Vagina (tissue), 2 donors: ENCODE measurements at places on chromosomes 13 and 19.

DNA sequence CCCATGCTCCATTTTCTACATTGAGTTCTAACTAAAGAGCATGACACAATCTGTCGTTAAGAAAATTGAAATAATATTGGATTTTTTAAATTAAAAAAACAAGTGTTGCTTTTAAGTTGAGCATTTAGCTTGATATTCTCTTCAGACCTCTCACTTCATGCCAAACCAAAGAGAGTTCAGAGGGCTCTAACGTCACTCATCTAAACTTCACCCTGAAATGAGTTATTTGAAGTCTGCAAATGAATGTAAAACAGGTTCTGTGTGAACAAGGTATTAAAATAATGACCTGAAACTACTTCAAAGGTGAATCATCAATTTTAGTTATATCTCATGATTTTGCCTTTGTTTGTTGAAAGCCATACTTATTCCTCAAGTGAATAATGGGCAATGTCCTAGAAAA lies 61.8 kb downstream of the MRPL57 start:
- no peak for DNase-seq

GRCh38 chr13:20258963-20259288 lies 26.8 kb upstream of the GJB6 start:
- no peak for DNase-seq

DNA sequence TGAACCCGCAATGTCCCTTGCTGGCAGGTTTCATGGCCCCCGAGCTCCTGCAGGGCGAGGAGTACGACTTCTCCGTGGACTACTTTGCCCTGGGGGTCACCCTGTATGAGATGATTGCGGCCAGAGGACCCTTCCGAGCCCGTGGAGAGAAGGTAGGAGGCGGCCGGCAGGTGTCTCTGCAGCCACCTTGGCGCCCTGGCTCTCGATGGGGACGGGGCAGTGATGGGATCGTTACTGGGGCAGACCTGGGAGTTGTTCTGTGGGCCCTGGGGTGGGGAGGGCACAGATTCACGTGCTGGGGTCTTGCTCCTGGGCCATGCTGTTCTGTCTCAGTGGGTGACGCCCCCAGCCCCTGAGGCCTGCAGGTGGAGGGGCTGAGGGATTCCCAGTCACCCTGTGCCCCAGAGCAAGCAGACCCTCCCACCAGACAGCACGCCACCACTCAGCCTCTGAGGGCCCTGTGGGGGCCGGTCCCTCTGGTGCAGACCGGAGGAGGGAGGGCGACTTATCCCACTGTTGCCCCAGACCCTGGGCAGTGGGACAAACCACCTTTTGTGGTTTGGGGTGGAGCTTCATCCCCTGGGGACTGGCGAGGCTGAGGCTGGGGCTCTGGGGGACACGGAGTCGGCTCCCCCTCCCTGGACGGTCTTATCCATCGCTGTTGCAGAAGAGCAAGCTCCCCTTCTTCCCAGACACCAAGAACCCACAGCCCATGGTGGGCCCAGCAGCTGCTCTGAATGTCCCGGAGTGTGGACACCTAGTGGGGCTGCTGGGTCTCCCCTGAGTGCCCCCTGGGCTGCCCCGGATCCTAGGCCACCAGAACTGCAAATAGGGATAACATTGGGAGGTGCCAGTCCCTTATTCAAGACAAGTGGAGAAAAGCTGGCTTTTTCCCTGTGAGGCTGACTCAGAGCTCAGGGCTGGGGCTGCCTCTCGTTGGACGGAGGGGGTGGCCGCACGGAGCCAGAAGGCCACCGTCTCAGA lies 27.5 kb upstream of the TMEM255B start:
- DNase-seq: no peak

DNA sequence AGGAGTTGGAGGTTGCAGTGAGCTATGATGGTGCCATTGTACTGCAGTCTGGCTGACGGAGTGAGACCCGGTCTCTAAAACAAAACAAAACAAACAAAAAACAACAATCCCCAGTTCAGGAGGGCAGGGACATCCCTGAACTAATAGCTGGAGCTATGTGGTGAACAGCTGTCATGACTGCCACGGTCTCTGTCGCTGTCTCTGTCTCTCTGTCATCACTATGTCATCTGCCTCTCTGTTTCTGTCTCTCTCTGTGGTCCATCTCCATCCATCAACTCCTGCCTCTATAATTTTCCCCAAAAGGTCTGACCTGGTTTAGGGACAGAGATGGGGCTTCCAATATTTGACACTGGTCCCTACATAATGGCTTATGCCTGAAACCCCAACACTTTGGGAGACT lies 7.4 kb downstream of the ITPKC start:
- DNase-seq: no peak

GRCh38 chr19:55346725-55347441 lies 7.2 kb downstream of the KMT5C start:
- no peak for DNase-seq

DNA sequence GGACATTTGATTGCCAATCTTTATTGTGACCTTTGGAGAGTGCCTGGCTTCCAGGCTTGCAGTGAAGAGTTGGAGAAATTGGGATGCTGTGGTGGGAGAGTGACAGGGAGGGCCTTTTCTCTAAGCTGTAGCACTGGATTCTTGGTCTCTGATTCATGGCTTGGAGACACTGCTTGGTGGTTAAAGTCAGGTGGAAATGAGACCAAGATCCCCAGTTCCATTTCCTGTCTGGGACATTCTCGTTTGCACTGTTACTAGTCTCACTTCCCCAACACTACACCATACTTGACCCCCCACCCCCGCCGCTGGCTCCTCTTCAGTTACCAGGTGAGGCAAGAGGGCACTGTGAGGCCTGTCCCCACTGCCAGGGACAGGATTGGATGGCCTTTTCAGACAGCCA lies 2.9 kb downstream of the SUPT5H start:
- DNase-seq: no peak

- DNase-seq: no peak
Observed at GRCh38 chr13:48542138-48542537, 9.3 kb upstream of the RCBTB2 start.

DNA sequence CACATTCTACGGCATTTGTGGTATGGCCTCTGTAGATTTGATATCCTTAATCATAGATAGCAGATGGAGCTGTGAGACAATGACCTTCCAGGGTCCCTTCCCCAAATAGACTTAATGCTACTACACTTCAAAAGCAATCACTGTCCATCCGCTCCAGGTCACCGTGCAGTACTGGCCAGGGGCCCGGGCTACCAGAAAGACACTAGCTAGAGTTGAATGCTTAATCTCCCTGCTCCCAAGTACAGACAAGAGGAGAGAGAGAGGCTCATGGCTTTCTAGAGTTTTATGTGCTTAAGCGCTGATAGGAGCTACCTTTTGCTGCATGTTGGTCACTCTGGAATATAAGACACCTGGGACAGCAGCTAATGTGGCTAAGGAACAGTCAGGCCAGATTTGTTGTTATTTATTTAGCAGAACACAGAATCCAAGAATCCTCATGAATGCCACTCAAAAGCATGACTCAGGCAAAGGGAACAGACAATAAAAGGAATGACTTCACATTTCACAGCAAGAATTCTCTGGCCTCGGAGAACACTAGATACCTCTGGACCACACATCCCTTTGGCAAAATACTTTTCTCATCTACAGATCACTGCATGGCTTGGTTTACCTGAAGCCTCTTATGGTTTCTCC lies 165.0 kb downstream of the LACC1 start:
- no peak for DNase-seq

DNA sequence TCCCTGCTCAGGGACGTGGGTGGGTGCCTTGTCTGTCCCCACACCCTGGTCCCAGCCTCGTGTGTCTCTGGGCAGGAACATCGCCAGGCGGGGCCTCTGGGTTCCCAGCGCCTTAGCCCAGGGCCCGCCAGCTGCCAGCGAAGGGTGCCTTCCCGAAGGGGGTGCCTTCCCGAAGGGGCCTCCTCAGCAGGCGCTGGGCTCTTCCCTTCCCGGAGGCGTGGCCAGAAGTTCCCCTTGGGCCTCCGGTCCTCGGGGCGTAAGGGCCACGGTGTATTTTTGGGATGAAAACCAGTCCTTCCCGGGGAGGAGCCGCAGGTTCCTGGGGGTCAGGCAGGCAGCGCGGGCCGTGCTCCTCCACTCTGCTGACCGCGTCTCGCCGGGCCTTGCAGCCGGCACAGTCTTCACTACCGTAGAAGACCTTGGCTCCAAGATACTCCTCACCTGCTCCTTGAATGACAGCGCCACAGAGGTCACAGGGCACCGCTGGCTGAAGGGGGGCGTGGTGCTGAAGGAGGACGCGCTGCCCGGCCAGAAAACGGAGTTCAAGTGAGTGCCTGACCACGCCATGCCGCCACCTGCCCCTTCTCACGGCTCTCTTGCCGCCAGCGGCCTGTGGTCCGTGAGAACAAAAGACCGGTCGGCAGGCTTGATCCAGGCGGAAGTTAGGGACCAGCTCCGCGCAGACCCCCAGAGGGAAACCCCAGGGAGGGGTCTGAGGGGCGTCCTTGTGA lies 6.9 kb downstream of the BSG start:
- no peak for DNase-seq

DNA sequence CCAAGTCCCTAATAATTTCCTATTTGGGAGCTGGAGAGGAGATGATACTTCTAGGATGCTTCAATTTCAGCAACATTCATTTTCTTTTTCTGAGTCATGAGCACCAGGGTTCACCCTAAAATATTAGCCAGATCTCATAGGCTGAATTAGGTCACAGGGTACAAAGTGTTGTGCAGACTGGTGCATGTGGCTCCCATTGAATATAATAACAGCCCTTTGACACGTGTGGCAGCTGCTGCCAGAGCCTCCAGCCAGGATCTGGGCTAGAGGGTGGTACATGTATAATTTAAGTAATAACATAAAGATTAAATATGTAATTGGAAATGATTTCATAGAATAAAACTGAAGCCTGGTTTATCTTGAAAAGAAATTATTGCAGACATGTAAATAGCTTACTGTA lies 244.9 kb downstream of the ATP8A2 start:
- DNase-seq: no peak

GRCh38 chr19:51321799-51322198 lies 10.4 kb downstream of the IGLON5 start:
- no peak for DNase-seq

GRCh38 chr13:37791699-37792098 lies 77.9 kb downstream of the TRPC4 start:
- no peak for DNase-seq

GRCh38 chr13:46213242-46213641 lies 1.5 kb downstream of the LRRC63 start:
- DNase-seq: no peak

DNA sequence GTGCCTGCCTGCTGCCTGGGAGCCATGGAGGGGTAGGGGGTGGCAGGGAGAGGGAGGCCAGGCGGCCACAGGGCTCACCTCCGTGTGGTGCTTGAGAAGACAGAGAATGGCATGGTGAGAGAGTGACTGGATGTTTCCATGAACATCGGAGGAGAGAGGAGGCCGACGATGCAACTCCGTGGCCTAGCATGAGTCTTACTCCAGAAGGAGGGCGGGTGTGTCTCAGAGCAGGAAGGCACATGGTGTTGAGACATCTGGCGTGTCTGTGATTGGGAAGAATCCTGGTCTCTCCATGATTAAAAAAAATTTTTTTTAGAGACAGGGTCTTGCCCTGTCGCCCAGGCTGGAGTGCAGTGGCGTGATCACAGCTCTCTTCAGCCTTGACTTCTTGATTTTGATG lies 5.1 kb downstream of the IRGC start:
- DNase-seq: no peak

- DNase-seq: no peak
Observed at GRCh38 chr19:50933640-50934039, 19.2 kb downstream of the KLK5 start.

DNA sequence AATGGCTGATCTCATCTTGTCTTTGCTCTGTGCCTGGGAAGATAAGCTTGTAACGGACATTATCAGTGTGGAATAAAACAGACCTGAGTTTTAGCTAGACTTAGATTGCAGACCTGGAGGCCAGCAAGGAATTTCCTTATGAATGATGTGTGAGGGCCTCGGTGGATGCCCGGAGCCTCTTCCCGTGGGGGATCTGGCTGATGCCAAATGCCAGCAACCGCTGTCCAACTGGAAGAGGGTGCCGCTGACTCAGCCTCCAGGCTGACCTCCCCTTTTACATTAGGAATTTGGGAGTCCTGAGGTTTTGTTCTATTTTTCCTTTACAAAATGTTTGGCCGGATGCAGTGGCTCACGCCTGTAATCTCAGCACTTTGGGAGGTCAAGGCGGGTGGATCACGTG lies 19.6 kb upstream of the LILRA2 start:
- no peak for DNase-seq

DNA sequence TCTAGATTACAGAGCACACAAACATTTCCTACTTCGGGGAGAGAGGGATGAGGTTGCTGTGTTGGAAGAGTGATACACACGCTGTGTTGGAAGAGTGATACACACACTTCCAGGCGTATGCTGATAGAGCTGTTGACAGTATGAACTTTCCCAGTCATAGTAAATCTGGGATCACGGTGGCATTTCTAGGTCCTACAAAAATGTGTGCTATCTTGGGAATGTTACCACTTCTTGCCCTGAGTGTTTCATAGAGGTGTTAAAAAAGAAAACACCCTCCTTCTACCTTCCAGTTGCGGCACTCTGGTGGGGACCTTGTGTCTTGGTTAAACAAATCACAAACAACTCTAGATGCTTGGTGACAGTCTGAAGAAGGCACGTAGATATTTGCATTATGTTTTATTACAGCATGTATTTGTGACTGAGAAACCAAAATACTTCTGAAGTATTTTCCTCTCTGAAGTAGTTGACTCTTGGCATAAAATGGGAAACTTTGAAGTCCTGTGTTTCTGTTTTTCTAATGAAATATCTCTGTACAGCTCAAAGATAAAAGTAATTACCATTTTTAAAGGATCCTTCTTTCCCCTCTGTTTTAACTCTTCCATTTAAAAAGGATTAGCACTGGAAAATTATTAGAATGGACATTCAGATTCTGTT lies 52.5 kb downstream of the ARHGAP35 start:
- no peak for DNase-seq

- no peak for DNase-seq
Observed at GRCh38 chr19:13302526-13303270, 152.5 kb downstream of the IER2 start.

DNA sequence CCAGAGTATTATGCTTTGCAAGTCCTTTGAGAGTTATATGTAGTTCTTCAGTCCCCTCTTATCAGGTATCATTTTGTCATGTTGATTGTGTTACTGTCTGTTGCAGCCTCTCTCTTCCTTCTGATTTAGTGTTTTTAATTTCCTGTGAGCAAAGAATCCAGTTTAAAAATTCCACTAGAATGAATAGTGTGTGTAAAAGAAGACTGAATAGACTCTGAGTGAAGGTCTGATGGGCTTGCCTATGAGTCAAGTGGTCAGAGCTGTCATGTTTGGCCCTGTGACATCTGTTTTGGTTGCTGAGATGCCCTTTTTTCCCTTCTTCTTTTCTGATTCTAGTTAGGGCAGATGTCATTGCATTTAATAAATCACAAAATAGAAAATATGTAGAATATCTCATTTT lies 23.3 kb upstream of the KCTD4 start:
- no peak for DNase-seq
